ENCODE measurements at places on chromosomes 4 and X.

DNA sequence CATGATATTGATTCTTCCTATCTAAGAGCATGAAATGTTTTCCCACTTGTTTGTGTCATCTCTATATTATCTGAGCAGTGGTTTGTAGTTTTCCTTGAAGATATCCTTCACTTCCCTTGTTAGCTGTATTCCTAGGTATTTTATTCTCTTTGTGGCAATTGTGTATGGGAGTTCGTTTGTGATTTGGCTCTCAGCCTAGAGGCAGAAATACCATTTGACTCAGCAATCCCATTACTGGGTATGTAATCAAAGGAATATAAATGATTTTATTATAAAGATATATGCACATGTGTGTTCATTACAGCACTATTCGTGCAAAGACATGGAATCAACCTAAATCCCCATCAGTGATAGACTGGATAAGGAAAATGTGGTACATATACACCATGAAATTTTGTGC is 172.7 kb upstream of the IL15 start:
- DNase-seq = no peak

- DNase-seq = no peak
Measured at GRCh38 chrX:8984231-8984630, 49.7 kb downstream of the FAM9B start.

DNA sequence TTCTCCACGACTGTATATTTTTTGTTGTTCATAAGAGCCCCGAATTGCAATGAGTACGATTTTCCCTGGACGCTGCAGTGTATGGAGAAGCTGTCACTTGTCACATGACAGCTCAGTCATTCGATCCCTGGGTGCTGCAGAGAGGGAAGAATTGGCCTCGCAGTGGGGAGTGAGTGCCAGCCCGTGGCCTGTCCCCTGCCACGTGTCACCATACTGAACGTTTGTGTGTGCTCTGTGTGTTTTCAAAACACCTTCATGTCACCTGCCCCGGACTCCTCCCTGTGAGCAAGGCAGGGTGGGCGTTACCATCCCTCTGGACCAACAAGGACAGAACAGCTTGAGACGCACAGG is 77.9 kb downstream of the TBL1X start:
- no peak for DNase-seq

DNA sequence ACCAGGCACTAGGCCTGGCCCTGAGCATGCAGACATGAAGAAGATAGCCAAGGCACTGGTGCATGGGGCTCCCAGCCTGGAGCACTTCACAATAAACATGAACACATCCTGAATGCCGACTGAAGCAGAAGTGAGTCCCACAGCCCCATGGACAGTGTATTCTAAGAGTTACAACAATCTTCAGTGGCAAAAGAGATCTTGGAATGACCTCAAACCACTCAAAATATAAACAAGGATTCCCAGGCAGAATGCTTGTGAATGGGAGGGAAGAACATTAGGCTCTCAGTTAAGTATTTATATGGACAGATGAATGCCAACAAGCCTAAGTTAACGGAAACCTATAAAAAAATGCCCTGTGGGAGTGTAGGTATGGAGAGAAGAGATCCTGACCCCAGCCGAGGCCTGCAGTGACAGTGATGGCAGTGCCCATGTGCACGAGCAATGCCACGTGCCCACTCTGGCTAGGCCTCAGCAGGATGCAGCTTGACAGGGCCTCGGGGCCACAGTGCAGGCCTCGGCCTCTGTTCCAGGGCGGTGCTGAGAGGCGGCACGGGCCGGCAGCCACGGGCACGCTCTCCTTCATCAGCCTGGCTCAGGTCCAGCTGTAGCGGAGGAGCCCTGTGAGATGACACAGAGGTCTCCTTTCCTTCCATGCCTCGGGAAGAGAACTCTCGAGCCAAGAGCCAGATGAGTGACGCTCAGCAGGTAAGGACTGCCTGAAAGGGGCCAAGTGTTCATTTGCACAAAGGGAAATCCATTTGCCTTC is 49.2 kb downstream of the IRF2 start:
- DNase-seq = no peak

GRCh38 chrX:40172401-40173142 is 74.8 kb upstream of the BCOR start:
- DNase-seq = no peak

GRCh38 chr4:110795971-110796370 is 173.1 kb upstream of the PITX2 start:
- DNase-seq = no peak

DNA sequence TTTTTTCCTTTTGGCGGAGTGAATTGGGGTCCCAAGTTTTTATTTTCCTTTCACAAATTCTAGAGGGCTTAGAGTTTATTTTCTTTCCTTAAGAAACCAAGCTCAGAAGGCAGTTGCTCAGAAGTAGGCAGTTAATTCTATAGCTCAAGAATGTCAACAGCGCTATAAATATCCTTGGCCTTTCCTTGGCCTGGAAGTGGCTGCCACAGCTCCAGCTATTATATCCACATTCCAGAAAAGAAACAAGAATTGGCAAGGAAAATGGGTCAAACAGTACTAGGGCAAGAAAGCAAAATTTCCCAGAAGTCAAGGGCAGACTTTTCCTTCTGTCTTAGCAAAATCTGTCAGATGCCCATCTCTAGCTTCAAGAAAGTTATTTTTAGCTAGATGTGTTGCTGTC is 31.0 kb downstream of the SLC10A6 start:
- DNase-seq = no peak

- DNase-seq = no peak
Measured at GRCh38 chrX:124238268-124238667, 94.2 kb upstream of the TEX13D start.

DNA sequence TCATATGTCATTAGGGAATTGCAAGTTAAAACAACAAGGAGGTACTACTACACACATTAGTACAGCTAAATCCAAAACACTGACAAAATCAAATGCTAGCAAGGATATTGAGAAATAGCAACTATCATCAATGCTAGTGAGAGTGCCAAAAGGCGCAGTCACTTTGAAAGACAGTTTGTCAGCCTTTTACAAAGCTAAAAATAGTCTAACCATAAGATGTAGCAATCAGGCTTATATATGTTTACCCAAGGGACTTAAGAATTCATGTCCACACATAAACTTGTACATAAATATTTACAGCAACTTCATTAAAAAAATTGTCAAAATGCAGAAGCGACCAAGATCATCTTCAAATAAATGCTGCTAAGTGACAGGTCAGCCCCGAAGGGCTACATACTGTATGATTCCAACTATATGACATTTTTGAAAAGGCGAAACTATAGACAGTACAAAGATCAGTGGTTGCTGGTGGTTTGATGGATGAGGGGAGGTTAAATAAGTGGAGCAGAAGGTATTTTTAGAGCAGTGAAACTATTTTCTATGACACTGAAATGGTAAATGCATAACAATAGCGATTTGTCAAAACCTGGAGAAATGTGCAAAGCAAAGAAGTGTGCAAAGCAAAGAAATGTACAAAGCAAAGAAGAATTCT is 704.8 kb downstream of the ARAP2 start:
- no peak for DNase-seq

- DNase-seq = no peak
Measured at GRCh38 chrX:109928596-109929335, 74.1 kb upstream of the TMEM164 start.

- no peak for DNase-seq
Measured at GRCh38 chr4:150366487-150366999, 215.4 kb upstream of the MAB21L2 start.

GRCh38 chr4:118736900-118737299 is 51.7 kb downstream of the METTL14 start:
- no peak for DNase-seq

- no peak for DNase-seq
Measured at GRCh38 chr4:14379183-14379582, 623.1 kb upstream of the CPEB2 start.

GRCh38 chr4:88706574-88706973 is 8.9 kb upstream of the NAP1L5 start:
- DNase-seq = no peak

DNA sequence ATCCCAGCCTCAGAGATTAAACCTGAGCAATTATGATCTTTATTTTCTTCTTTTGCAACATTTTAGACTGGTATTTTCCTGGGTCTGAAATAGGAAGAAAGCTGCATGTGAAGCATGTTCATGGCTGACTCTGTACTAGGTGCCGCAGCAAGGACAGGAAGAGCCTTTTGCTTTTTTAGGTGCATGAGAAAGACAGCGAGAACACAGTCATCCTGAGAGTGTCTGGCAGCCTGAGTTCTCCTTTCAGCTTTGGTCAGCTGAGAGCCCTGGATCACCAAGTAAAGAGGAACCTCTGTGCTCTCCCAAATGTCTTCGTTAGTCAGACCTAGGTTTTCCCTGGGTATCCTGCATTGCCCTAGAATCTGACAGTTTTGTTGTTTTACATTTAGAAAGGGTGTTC is 29.8 kb downstream of the FAM149A start:
- no peak for DNase-seq

DNA sequence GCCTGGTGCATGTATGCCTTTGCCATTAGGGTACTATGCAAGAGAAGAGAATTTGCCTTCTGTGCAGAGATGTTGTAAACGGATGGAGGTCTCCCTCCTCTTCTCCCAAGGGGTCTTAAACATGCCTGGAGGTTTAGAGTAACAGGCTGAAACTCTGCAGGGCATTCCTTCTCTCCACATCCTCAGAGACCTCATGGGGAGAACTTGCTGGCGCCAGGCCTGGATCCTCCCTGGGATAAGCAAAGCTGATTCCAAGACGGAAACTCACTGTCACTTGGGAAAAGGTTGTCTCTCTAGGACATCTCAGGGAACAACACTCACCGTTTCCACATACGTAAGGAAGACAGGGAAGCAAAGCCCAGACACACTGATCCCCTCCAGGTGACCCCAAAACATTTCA is 76.9 kb upstream of the GPM6B start:
- DNase-seq = no peak

- no peak for DNase-seq
Measured at GRCh38 chr4:40231316-40231863, 34.6 kb downstream of the RHOH start.

DNA sequence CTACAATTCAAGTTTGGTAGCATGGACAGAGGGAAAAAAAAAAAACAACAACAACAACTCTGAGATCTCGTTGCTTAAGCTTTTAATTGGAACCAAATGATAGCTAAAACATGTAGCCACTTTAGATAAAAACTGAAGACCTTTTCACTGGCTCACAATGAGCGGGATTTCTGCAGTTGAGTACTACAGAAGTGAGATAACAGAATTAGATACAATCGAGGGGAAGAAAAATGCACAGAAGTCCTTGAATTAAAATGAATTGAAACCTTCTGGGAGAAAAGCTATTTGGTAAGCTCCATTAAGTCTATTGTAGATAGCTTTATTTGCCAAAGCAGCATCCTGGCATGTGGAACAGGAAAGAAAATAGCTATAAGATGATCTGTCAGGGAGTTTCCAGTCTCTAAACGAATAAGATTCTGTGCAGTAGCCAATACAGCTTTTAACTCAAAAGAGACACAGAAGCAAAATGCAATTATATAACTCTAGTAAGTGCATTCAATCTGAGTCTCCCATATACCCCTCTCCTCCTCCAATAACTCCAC is 248.5 kb downstream of the ENOX2 start:
- DNase-seq = no peak

DNA sequence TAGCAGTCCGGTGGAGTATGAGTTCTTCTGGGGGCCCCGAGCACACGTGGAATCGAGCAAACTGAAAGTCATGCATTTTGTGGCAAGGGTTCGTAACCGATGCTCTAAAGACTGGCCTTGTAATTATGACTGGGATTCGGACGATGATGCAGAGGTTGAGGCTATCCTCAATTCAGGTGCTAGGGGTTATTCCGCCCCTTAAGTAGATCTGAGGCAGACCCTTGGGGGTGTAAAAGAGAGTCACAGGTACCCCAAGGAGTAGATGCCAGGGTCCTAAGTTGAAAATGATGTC is 852 bp downstream of the MAGEH1 start:
- DNase-seq = no peak

- no peak for DNase-seq
Measured at GRCh38 chrX:50206753-50207152, 2.2 kb downstream of the CCNB3 start.

GRCh38 chr4:86939729-86940575 is 5.1 kb downstream of the AFF1 start:
- DNase-seq = peak; percentile 15

DNA sequence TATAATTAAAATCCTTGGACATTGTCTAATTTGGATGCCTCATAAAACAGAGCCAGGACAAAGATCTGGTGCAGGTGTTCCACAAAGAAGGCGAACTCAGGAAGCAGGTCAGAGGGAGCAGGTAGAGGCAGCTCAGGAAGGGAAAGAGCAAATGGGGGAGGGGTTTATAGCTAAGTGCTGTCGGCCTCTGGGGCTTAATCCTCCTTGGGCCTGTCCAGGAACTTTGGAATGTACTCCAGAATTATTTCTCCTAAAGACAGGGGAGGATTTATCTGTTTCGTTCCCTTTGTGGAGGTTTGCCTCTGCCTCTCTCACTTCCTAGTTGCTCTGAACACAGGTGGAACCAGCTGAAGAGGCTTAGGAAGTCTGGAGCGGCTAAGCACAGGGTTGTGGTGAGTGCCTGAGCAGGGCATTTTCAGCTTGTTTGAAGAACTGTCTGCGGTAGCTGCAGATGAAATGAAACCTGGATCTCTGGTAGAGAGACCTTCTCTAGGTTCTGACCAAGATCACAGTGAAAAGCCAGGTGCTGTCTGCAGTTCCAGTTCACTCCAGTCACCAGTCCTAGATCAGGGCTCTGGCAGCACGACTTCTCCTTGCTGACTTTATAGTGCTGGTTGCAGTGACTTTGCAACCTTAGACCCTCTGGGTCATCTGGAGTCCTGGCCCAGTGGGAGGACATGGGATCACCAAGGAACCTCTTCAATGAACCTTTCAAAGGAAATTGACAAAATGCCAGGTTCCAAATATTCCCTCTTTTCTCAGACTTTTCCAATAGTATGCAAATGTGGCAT is 519.2 kb downstream of the PCDH10 start:
- no peak for DNase-seq

- no peak for DNase-seq
Measured at GRCh38 chr4:154078504-154079350, 289.8 kb upstream of the SFRP2 start.

DNA sequence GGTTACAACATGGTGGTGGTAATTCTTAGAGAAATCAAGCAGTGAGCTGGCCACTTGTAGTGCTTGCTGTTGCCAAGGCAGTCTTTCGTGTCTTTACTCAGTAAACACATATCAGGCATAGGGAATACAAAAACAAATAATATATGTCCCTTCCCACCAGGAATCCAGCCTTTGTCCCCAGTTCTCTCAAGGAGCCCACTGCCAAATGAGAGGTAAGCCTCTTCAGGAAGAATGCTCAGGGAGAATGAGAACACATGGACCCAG is 421 bp upstream of the PLAC1 start:
- DNase-seq = no peak

GRCh38 chrX:134714633-134715110 is 56.4 kb upstream of the PLAC1 start:
- no peak for DNase-seq

- DNase-seq = no peak
Measured at GRCh38 chr4:72326692-72327632, 242.1 kb downstream of the ADAMTS3 start.

- DNase-seq = no peak
Measured at GRCh38 chr4:40600850-40601249, 28.8 kb downstream of the RBM47 start.

GRCh38 chrX:10769696-10770619 is 149.6 kb upstream of the MID1 start:
- DNase-seq = no peak

- DNase-seq = no peak
Measured at GRCh38 chrX:53294024-53294648, 12.8 kb upstream of the IQSEC2 start.

- no peak for DNase-seq
Measured at GRCh38 chr4:153782581-153782980, 6.3 kb downstream of the SFRP2 start.
